AG09319 (cell line): ENCODE measurements at places on chromosomes 2 and 18.

GRCh38 chr2:69907216-69907615 lies 7.7 kb upstream of the MXD1 start:
- DNase-seq = no peak

GRCh38 chr2:230060672-230061293 lies 7.9 kb downstream of the SLC16A14 start:
- no peak for DNase-seq

DNA sequence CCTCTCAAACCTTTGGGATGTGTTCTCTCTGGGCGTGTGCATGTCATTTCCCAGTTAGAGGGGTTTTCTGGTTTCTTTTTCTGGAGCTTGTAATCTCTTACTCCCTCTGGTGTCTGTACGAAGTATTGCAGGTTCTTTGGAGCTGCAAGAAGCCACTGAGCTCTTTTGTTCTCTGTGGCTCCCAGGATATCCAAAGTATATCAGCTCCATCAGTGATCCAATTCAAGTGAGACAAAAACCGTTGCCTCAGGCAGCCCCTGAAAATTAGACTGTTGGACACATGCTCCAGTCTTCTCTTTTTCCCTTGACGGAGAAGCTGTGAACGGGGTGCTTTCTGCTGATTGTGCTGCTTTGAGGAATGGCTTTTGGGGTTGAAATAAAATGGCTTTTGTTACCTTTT lies 59.0 kb upstream of the LDLRAD4 start:
- no peak for DNase-seq

- DNase-seq = no peak
Observed at GRCh38 chr18:11842562-11842961, 8.7 kb upstream of the CHMP1B start.

DNA sequence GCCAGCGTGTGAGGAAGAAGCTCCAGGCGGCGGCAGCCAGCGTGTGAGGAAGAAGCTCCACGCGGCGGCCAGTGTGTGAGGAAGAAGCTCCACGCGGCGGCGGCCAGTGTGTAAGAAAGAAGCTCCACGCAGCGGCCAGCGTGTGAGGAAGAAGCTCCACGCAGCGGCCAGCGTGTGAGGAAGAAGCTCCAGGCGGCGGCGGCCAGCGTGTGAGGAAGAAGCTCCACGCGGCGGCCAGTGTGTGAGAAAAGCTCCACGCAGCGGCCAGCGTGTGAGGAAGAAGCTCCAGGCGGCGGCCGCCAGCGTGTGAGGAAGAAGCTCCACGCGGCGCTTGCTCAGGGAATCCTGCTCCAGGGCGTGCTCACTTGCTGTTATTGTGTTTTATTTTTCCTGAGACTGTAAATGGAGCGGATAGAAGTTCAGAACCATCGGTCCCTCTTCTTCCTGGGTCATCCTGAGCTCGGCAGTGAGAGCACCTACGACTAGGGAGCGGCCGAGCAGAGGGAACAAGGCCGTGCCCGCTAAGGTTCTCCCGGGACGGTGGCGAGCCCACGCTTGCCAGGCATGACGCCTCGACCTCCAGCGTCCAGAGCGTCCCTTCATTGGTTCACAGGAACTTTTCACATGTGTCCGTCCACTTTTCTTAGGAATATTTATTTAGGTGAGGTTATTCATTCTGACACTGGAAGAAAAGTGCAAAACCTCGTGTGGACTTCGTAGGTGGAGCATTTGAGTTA lies 94.2 kb downstream of the TMEM18 start:
- DNase-seq = no peak

DNA sequence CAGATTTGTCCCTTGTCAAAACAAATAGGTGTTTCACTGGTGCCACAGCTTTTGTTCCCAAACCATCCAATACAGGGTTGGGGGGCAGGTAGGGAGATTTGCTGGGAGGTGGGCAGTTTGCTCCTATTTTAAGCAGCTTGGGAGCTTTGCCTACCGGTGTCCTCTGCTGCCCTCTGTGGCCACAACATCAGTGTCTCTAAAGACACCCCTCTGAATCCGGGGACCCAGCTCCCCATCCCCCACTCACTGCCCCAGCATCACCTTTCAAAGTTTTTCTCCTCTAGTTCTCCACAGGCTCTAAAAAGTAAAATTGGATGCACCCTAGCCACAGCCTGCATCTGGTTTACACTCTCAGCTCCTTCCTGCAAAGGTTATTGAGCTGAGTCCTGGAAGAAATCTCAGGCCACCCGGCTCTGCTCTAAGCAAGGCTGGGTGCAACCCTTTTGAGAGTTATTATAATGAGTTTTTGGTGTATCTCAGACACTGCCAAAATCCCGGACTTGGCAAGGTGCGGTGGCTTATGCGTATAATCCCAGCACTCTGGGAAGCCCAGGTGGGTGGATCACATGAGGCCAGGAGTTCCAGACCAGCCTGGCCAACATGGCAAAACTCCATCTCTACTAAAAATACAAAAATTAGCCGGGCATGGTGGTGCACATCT lies 2.9 kb upstream of the EPAS1 start:
- DNase-seq = no peak

DNA sequence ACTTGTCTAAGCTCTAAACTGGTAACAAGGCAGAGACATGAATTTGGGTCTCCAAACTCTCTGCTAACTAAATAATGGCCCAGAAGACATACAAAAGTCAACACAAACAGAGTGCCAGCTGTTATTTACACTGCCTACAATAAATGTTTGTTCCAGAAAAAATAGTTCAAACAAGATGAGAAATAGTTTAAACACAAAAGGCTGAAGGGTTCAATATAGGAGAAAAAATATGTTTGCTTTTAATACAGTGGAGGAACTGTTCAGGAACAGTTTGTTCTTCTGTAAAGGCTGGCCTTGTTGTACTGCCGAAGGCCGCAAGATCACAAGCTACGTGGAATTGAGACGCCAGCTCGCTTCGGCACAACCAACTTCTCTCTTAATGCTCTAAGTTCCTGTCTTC lies 74.6 kb downstream of the AFF3 start:
- DNase-seq = no peak

DNA sequence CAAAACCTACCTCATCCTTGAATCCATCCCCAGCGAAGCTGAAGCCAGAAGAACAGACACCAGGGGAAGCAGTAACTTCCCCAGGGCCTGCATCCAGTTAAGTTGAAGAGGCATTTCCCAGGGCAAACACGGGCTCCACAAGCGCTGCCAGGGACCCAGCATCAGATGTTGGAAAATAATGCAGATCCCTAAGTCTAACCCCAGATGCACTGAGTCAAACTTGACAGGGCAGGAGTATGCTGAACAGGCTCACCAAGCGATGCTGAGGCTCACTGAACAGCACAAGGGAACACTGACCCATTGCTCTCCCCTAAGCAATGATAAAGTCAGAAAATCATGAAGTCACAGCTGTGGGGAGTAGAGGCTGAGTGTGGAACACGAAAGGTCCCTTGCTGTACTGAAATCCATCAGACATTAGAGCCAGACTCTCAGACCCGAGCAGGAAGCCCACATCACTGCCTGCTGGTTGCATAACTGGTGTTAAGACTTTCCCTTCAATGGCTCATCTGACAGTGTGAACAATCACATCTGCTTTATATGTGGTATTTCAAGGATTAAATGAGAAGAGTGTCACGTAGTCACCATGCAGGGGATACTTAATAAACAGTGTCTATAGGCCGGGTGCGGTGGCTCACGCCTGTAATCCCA lies 36.2 kb downstream of the TNS1 start:
- no peak for DNase-seq

GRCh38 chr2:225270861-225271260 lies 128.6 kb upstream of the NYAP2 start:
- DNase-seq = no peak

DNA sequence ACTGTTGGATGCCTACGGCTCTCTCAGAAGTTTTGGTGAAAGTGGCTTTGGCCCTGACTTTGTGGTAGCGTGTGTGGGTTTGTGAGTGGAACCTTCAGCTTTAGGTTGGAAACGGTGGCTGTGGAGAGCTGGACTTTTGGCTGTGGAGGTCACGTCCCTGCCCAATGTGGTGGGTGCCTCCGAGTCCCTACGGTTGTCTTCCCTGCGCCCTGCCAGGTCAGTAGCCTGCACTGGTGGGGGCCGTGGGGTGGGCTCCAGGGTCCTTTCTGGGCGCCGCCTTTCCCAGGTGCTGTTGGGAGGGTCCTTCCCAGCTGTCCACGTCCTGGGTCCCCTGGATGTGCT lies 11.1 kb downstream of the COLEC11 start:
- DNase-seq = no peak

GRCh38 chr2:31163011-31163539 lies 24.8 kb upstream of the GALNT14 start:
- no peak for DNase-seq

- DNase-seq = no peak
Observed at GRCh38 chr18:55185391-55185790, 226.1 kb upstream of the CCDC68 start.

DNA sequence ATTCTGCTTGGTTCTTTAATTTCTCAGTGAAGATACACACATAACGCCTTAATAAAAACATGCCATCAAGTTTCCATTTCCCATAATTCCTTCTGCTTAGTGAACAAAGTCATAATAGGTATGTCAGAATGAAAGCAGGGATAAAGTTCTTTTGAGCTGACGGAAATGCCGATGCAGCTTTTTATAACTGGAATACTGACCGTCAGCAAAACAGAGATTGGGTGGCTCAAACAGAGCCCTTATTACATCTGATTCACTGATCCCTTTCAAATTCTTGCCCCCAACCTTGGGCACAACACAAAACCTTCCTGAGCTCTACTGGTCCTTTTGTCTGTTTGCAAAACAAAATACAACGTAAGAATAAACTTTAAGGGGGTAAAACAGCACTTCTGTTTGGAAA lies 140.4 kb downstream of the CDH2 start:
- no peak for DNase-seq

GRCh38 chr2:152452256-152452973 lies 117.4 kb downstream of the FMNL2 start:
- DNase-seq = no peak

- no peak for DNase-seq
Observed at GRCh38 chr2:238286987-238287736, 1.2 kb downstream of the PER2 start.

- DNase-seq = no peak
Observed at GRCh38 chr2:239689985-239690384, 289.2 kb upstream of the HDAC4 start.

GRCh38 chr2:108588070-108588668 lies 53.9 kb downstream of the LIMS1 start:
- no peak for DNase-seq

DNA sequence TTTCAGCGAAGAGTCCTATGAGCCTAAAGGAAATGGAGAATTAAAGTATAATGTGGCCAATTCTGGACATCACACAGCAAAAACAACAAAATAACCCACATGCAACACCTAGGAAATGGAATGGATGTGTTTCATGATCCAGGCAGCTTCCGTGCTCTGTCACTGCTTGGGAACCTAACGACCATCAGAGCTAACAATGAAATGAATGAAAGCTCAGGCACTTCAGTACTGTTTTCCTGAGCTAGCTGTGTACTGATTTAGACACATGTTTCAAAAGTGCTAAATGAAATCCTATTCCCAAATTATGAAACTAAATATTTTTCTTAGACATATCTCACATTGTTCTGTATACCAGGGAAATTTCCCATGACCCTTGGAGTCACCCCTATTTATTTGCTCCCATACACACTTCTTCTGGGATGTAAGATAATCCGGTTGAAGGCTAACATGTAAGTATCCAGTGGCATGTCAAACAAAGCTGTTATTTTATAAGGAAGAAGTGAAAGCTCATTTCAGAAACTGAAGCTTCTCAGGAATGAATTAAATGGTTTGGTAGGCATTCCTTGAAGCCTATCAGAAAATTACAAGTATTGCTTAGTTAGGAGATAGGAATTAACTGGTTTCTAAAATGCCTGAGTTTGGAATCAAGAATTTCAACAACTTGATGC lies 108.5 kb upstream of the RND3 start:
- peak; percentile 77 for DNase-seq

DNA sequence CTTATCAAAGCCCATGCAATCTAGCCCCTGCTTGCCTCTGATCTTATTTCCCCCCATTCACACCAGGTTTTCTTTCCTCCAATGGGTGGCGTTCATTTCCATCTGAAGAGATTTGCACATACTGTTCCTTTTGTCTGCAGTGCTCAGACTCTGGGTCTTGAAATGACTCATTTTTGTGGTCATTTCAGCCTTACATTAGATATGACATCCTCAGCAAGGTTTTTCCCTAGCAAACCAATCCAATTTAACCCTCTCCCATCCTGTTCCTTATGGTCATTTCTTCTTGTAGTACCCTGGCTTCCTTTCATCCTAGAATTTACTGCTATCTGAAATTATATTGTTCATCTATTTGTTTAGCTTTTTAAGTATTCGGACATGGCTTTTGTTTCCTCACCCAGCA lies 42.5 kb upstream of the SCN1A start:
- DNase-seq = no peak

DNA sequence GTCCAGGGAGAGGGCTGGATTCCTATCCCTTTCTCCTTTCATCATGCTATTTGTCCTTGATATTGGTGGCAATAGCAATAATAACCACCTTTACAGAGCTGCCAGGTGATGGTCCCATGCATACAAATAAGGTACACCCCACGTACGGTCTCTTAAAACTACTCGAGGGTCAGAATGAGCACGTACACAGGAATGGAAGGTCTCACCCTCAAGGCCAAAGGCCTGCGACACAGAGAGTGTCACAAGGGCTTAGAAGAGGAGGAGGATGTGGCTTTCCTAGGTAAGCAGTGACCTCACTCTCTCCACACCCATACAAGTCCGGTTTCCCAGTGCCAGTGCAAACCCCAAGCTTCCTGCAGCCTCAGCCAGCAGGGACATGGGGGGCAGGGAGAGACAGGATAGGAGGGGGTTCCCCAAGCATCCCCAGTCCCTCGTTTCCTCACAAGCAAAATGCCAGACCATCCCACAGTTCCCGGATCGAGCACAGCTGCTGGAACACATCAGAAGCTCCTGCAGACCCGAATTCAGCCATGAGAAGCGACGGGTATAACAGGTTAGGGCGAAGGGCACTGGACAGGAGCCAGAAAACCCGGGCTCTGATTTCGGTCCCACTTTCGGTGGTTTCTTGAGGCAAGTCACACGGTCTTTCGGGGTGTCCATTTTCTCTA lies 49.2 kb downstream of the PLB1 start:
- DNase-seq = no peak

GRCh38 chr2:118077636-118078247 lies 10.5 kb upstream of the INSIG2 start:
- no peak for DNase-seq

DNA sequence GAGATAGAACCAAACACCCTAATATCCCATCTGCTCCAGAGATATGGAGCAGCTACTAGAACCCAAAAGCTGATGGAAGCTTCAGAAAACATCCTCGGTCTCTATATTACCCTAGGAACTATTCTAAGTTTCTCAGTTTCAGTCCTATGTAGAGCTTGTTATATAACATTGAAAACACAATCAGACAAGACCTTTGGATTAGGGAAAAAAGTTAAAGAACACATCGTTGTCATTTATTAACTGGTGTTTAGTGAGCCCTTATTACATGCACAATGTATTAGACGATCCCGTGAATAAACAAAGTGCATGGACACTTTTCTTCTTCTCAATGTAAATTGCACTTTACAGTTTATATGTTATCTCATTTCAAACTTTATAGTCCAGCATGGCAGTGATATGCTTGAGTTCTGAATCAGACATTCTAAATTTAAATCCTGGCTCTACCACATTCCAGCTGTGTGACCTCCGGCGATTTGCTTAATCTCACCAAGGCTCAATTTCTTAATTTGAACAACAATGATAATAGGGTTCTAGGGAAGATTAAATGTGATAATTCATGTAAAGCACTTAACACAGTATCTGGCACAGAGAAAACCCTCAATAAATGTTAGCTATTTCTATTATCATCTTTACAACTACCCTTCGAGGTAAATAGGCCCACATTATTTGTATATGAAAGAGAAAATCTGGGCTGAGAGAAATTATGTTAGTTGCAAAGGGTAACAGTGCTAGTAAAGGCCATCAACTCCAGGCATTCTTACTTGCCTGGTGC lies 83.6 kb upstream of the PIK3C3 start:
- DNase-seq = no peak
